Left ventricle myocardium superior (tissue), 1 donor: ENCODE measurements at places on chromosomes 2 and 18.

DNA sequence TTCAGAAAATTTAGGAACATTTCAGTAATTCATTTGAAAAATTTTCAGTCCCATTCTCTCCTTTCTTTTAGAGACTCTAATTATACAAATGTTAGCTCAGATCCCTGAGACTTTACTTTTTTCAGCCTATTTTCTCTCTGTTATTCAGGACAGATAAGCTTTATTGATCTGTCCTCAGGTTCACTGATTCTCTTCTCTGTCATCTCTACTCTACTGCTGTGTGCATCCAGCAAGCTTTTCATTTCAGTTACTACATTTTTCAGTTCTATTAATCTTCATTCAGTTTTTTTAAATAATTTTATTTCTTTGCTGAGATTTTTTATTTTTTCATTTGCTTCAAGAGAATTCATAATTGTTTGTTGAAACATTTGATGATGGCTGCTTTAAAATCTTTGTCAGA, 22.1 kb upstream of the PIK3C3 start:
- DNase-seq = no peak

DNA sequence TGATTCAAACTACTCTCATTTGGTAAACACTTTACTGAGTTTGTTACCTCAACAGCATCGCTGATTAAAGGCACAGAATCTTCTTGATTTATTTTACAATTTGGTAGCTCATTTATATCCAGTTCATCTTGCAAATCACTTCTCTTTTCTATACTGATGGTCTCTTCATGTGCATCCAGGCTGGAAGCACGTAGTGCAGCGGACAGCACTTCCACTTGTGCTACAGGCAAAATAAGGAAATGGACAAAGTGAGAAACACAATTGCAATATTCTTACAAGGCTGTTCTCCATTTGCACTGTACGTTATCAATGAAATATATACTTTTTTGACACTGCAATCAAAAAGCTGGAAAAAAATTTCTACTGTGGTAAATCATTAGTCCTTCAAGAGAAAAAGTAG, 51.0 kb downstream of the PPP4R1 start:
- DNase-seq = no peak

DNA sequence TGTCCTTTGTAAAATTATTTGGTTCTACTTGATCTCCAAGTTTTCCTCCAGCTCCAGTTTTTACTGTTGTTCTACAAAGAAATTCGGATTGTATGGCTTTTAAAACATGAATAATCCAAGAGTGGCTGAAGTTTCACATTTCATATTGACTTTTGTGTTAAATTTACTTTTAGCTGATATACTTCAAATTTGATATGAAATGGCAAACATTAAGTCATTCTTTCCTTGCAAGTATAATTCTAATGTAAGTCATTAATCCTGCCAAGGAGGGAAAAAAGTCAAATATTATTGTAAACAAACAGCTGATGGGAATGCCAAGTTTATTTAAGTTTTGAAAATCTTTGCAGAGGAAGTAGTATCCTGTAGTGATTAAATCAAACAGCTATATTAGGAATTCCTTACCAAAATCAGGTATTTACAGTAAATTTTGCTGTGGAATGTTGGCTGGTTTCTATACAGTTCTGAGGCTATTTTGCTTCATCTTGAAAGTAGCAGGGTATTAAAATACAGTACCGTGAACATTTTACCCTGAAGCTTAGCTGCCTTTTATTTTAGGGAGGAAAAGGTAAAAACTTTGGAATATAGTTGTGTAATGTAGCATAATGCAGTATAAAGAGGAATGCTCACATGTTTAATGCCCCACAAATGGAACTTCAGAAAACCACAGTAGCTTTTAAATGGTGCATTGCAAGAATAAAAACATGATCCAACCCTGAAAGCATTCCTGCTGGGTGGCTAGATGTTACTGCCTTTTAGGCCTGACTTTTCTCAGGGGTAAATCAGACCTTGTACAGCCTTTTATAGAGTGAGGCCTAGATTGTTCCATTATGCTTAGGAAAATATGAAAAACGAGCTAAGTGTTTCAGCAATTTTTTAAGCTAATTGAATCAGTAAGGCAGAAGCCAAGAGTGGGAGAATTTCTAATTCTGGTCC, 62.7 kb upstream of the NT5C1B start:
- DNase-seq = no peak

DNA sequence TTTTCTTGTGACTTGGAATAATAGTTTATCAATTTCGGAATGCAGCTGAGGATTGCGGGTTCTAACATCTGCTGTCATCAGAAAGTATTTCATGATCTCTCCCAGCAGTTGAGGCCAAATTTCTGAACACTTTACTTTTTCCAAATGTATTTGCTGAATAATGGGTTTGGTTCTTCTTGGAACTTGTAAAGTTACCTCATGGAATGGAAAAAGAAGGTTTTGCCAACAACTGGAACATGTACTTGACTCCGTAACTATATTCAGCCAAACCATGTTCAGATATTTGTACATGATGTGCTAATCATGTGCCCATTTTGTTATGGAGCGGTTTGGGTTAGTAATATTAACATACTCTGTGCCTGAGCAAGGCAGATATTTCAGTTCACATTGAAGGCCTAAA, 119.6 kb downstream of the LCLAT1 start:
- DNase-seq = no peak

- DNase-seq = no peak
Observed at GRCh38 chr2:117760916-117761315, 53.6 kb upstream of the DDX18 start.

GRCh38 chr2:111982822-111983221, 72.2 kb upstream of the TMEM87B start:
- DNase-seq = no peak

- DNase-seq = no peak
Observed at GRCh38 chr2:227134591-227134990, 29.4 kb downstream of the COL4A4 start.

DNA sequence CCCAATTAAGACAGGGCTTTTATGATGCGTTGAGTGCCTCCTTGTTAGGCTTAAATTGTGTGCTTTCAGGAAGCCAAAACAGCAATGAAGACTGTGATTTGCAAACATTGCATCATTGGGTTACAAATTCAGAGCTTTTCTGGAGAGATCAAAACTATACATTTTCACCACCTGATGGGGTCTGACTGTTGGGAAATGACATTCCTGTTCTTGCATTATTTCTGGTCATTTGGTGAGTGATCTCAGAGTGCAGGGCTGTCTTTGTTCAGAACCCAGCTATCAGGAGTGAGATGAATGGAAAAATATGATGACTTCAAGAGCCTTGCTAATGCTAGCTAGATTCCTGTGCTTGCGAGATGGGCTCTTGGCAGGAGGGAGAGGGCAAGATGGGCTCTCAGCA, 39.1 kb downstream of the SH3RF3 start:
- DNase-seq = no peak

- no peak for DNase-seq
Observed at GRCh38 chr18:73714466-73714865, 433.2 kb downstream of the FBXO15 start.

- DNase-seq = no peak
Observed at GRCh38 chr2:47065343-47065742, 89.8 kb downstream of the STPG4 start.

DNA sequence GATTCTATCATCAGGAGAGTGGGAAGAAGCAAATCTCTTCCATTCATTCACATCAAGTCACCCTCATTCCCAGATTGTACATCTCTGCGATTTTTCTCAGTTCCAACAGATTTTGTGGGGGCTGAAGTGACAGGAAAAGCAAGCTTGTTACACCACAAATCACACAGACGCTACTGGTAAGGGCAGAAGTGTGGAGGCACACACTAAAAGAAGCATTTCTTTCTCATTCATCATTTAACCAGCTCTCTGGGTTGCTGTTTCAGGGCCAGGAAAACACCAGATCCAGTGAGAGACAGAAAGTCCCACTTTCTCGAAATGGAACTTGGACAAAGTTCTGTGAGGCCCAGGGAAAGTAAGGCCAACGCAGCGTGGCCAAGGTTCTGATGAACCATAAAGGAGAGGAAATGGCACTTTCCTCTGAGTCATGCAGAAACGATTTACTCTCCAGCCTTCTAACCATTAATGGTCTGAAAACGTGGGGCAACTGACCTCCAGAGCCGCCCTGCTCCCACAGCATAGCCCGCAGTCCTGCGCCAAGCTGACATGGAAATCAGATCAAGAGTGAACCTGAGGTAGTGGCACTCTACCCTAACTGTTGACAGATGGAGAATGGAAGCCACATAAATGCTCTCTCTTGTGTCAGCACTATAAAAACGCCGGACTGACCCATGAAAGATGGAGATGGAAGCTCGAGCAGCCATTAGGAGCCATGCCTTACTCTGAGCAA, 191.0 kb downstream of the C1D start:
- DNase-seq = no peak
